Activated CD4-positive, alpha-beta T cell treated with anti-CD3 and anti-CD28 coated beads for 36 hours (primary cell): ENCODE measurements at places on chromosomes 1 and 21.

- no peak for DNase-seq
Observed at GRCh38 chr1:119966020-119966419, 69.7 kb upstream of the ADAM30 start.

DNA sequence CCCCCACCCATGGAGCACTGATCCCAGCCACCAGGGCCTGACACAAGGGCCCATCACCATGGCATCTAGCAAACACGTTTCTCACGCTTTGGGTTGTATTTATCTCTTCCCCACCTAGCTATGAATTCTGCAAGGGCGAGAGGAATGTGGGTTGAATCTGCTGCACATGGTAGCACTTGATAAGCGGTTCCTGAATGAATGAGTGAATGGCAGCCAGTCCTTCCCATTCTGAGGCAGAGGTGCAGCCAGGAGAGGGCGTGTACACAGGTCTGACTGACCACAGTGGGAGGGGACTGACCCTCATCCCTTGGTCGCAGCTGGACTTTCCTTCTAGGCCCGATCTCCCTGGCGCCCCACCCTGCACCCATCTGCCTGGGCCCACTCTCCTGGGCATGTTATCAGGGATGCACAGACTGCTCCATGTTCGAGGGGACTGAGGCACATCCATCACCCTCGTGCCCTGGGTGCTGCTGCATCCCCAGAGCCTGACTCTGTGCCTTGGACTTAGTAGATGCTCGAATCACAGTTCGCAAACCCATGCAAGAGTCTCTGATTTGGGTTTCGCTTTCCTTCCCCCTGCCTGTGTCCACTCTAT lies 1.0 kb downstream of the RD3 start:
- DNase-seq, result no peak

GRCh38 chr1:184051138-184051484 lies 419 bp upstream of the TSEN15 start:
- no peak for DNase-seq

DNA sequence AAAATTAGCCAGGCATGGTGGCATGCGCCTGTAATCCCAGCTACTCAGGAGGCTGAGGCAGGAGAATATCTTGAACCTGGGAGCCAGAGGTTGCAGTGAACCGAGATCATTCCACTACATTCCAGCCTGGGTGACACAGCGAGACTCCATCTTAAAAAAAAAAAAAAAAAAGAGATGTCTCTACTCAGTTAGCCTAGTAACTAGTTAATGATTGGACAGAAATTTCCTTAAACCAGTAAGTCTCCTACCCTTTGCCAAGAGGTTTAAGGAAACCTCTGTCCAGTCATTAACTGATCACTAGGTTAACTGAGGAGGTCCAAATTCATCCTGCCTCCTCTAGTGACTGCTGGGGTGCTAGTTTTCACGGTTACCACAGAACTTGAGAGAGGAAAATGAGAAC lies 143.9 kb upstream of the UBE2U start:
- DNase-seq, result no peak

DNA sequence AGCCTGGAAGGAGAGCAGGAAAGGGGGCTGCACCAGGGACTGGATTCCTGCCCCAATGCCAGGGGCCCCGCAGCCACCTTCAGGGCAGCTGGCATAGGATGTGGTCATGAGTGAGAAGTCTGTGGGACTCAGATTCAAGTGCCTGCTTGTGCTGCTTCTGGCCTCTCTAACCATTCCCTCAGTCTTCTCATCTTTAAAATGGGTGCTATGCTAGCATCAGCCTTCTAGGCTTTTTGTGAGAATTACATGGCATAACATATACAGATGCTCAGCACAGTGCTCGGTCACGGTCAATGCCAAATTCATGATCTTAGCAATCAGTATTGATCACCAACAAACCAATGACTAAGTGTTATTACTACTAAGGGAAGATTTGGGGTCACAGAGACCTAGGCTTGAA lies 23.5 kb downstream of the TRIM62 start:
- no peak for DNase-seq

- DNase-seq, result no peak
Observed at GRCh38 chr1:31583082-31583994, 7.0 kb downstream of the TINAGL1 start.

DNA sequence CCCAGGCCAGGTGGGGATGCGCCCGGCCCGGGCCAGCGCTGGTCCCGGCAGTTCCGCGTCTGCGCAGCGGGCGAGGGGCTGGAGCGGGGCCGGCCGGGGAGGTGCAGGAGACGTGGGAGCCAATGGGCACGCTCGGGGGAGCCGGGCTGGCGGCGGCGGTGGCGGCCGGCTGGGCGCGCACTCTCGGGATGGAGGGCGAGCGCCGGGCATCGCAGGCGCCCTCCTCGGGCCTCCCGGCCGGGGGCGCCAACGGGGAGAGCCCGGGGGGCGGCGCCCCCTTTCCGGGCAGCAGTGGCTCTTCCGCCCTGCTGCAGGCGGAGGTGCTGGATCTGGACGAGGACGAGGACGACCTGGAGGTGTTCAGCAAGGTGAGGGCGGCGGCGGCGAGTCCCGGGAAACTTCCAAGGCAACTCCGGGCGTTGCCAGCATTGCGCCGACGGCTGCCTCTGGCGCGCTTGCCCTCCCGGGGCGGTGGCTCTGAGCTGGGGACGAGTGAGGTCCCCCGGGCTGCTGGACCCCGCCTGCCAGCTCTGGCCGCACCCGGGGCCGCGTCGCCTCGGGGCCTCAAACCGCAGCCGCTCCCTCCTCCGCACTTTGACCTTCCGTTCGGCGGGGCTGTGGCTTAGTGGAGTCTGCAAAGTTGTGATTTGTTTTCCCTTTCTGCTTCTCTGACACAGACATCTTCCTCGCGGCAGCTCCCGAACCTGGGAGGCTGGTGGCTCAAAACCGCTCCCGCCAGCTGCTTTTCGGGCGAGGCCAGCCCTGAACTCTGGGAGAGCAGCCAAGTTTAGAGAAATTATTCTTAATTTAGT lies at the start of gene SNX7:
TSS of gene SNX7 (plus strand) at position 178 of the 812 bp plus-strand sequence. CDS start at position 189, 11 bp downstream.
- DNase-seq, result peak; percentile 30
